ENCODE measurements at places on chromosomes 7 and 10. TPM values are rescaled to one million over a fixed set of nuclear protein-coding genes. Genes with fewer than 3 reads are reported as not detected.

The LGI1 gene
- total RNA-seq, result 0.14 TPM

The ANKRD22 gene
- not detected for total RNA-seq

The C10orf105 gene
- total RNA-seq, result under 0.01 TPM

The CUZD1 gene
- total RNA-seq, result 0.55 TPM

The TAC1 gene
- not detected for total RNA-seq

The AMZ1 gene
- 0.28 TPM for total RNA-seq

The SFXN3 gene
- total RNA-seq, result 39.5 TPM

The MMRN2 gene
- total RNA-seq, result 1.7 TPM

The URGCP gene
- 22.9 TPM for total RNA-seq

The EPO gene
- not detected for total RNA-seq

The MAP3K8 gene
- total RNA-seq, result 16.1 TPM

The CYCS gene
- total RNA-seq, result 26.7 TPM

The CLDN15 gene
- total RNA-seq, result 1.8 TPM

The PGAM2 gene
- 0.14 TPM for total RNA-seq

The HYCC1 gene
- 93.3 TPM for total RNA-seq

The CYP3A7 gene
- 0.14 TPM for total RNA-seq

The CPN1 gene
- total RNA-seq, result not detected

The HACD1 gene
- 24.7 TPM for total RNA-seq

The CTAGE4 gene
- 0.28 TPM for total RNA-seq

The CFTR gene
- total RNA-seq, result 0.14 TPM

The BICC1 gene
- total RNA-seq, result 99.6 TPM

The SPDYE8 gene
- not detected for total RNA-seq

The ITPRIP gene
- total RNA-seq, result 9.6 TPM

The NME8 gene
- total RNA-seq, result not detected

The CYP2C19 gene
- not detected for total RNA-seq

The TAS2R5 gene
- total RNA-seq, result 0.57 TPM

The PIK3AP1 gene
- total RNA-seq, result 0.74 TPM

The ADRB1 gene
- total RNA-seq, result not detected

The GPR85 gene
- 3.1 TPM for total RNA-seq

The MMD2 gene
- total RNA-seq, result not detected

The ZDHHC6 gene
- total RNA-seq, result 22.6 TPM

The FAM25C gene
- not detected for total RNA-seq

The FBXO24 gene
- total RNA-seq, result 0.28 TPM

The ZNF138 gene
- total RNA-seq, result 3.4 TPM

The ANKIB1 gene
- total RNA-seq, result 56.4 TPM

The NOS3 gene
- 1.3 TPM for total RNA-seq

The PPP1R3C gene
- 190 TPM for total RNA-seq

The CXCL12 gene
- 135 TPM for total RNA-seq

The AGR2 gene
- total RNA-seq, result not detected

The CPA2 gene
- total RNA-seq, result not detected

The TACC2 gene
- total RNA-seq, result 2.7 TPM

The STEAP1B gene
- 6.9 TPM for total RNA-seq

The SLC39A12 gene
- total RNA-seq, result not detected

The PTTG1IP2 gene
- not detected for total RNA-seq

The PDZD7 gene
- 1.1 TPM for total RNA-seq
